Stimulated activated CD4-positive, alpha-beta T cell treated with anti-CD3 and anti-CD28 coated beads, Interleukin-2, amount 100 ng/mL, for 48 hours (primary cell): ENCODE measurements at places on chromosomes 6 and 20.

- no peak for DNase-seq
Measured at GRCh38 chr20:24487648-24488047, 18.2 kb downstream of the SYNDIG1 start.

DNA sequence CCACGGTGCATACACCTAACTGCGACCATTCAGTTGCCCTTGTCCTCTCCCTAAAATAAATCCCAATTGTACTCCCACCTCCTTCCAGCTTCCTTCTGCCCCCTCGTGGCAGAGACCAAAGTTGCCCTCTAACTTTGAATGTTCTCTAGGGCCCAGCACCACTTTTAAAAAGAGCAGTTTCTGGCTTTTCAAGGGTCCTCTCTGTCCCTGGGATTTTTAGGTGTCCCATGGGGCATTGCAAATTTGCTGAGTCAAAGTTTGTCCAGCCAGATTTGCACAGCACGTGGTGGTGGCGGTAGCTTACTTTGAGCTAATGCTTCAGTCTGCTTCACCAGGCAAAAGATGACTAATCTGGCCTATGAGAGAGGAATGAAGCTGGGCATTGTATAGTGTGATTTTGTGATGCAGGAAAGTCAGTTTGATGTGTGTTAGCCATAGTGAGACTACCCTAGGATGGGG lies 100.2 kb downstream of the PERP start:
- DNase-seq, result no peak

DNA sequence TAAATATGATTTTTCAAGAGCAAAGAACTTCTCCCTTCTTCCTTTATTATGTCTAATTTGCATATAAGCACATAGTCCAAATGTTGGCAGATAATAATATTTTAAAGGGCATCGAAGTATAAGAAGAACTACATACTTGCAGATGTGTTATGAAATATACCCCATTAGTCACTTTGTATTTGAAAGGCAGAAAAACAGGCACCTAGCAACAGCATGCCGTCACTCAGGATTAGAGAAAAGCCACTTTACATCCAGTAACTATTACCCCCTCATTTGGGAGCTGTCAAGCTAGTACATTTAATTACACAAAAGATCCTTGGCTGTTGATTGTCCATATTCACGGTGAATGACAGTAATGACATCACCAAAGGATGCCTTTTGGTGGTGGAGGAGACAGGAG lies 99.3 kb upstream of the ARMC2 start:
- no peak for DNase-seq

DNA sequence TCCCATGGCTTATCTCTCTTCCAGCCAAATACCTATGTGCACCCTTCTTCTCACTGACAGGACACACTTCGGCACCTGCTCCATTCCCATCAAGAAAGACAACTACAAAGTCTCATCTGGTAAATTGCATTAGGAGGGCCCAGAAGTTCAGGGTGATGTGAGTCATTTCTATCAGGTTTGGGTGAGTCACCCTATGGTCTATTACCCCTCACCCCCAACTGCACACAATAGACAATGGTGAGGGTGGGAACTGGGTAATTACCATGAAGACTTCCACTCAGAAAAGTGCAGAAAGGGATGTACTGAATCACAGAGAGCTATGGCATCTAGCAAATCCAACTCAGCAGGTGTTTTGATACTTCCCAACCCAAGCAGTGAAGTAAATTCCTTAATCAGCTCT lies 54.8 kb downstream of the OPN5 start:
- no peak for DNase-seq

DNA sequence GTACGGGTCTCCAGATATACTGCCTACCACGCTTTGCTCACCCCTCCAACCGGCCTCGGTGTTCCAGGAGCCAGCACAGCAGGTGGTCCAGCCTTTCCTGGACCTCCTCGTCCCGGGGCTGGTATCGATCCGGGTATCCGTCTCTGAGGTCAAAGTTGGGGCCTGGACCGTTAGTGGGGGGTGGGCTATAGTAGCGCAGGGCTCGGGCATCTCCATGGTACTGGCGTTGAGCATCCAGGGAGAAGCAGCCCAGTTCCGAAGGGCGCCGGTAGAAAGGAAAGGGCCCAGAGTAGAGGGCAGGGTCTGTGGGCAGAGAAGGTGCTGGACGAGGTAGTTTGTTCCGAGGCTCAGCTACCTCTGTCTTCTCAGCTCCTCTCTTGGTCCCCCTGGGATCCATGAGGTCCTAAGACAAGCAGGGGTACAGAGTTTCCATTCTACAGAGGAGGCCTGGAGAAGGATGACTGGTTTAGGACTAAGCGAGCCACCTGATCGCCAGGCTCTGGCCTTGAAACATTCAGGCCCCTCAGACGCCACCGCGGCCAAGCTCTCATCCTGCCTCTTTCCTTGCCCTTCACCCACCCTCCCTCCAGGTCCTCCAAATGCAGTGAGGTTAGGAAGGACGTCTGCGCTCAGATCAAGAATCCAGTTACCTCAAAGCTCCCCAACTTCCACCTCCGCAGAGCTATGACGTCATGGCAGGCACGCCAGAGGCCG lies 502 bp downstream of the DXO start:
- DNase-seq, result no peak

- no peak for DNase-seq
Measured at GRCh38 chr6:37454420-37455140, 21.6 kb downstream of the CMTR1 start.

- no peak for DNase-seq
Measured at GRCh38 chr6:143140767-143141166, 80.1 kb downstream of the AIG1 start.

- DNase-seq, result no peak
Measured at GRCh38 chr20:33284284-33284683, 1.3 kb downstream of the BPIFB1 start.
